ENCODE measurements at places on chromosomes 1 and 21.

DNA sequence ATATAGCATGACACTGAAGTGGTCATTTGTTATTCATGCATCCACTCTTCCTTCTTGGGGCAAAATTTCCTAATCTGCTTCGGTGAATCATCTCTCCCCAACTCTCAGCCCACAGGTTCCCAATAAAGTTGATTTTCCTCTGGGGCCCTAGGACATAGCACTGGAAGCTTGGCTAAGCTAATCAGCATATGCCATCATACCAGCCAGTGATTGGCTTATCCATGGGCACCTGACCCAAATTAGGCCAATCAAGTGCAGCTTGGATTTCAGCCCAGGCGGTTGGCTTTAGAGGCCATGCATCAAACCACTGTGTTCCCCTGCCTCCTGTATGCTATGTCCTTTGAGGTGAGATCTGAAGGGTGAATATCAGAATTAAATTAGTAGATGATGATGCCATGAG lies 58.9 kb downstream of the C1orf94 start:
- no peak for DNase-seq

- peak; percentile 72 for DNase-seq
These were observed 74.6 kb downstream of the ARID4B start for GRCh38 chr1:235253219-235253962.

DNA sequence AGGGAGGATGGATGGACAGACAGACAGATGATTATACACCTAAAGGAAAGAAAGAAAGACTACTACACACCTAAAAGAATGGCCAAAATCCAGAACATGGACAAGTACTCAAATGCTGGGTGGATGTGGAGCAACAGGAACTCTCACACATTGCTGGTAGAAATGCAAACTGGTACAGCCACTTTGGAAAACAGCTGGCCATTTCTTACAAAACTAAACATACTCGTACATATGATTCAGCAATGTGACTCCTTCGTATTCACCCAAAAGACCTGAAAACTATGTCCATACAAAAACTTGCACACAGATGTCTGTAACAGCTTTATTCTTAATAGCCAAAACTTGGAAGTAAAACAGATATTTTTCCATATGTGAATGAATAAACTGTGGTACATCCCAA lies 51.3 kb downstream of the PRPF38A start:
- no peak for DNase-seq

- DNase-seq = no peak
These were observed 15.6 kb upstream of the C1orf198 start for GRCh38 chr1:230883967-230884366.

GRCh38 chr1:32872192-32872460 lies 1.4 kb upstream of the FNDC5 start:
- no peak for DNase-seq

DNA sequence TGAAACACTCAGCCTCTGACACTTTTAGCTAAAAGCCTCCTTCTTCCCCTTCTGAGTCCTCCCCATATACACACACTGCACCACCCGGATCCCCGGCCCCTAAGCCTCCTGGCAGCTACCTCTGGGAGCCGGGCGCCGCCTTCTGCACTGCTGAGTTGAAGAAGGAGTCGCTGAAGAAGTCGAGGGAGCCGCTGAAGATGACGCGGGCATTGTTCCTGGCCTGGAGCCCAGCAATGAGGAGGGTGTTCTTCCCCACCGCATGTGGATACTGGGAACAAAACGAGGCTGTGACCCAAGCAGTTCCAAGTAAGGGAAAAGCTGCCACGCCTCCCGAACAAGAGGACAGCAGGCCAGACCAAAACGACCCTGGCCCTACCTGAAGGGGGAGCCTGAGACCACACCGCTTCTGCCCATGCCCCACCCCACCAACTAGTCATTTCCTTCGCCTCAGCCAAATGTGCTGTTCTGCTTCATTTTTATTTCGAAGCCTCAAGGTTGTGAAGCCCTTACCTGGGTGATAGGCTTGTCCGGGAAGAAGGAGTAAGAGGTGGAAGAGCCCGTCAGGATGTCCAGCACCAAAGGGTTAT lies 7.0 kb downstream of the DDOST start:
- peak; percentile 60 for DNase-seq

- DNase-seq = no peak
These were observed 41.7 kb upstream of the SOX13 start for GRCh38 chr1:204031098-204031710.

- DNase-seq = no peak
These were observed 34.9 kb downstream of the SIPA1L2 start for GRCh38 chr1:232594768-232595698.

DNA sequence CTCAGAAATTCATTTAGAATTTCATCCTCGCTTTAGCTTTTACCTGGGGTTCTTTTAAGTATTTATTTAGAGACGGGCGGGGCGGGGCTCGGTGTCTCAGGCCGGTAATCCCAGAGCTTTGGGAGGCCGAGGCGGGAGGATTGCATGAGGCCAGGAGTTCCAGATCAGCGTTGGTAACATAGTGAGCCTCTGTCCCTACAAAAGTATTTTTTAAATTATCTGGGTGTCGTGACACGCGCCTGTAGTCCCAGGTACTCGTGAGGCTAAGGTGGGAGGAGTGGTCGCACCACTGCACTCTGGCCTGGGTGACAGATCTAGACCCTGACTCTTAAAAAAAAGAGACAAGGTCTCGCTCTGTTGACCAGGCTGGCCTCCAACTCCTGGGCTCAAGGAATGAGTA lies 942 bp upstream of the RSBN1 start:
- no peak for DNase-seq

- no peak for DNase-seq
These were observed 58.5 kb downstream of the WDR4 start for GRCh38 chr21:42820616-42821465.

DNA sequence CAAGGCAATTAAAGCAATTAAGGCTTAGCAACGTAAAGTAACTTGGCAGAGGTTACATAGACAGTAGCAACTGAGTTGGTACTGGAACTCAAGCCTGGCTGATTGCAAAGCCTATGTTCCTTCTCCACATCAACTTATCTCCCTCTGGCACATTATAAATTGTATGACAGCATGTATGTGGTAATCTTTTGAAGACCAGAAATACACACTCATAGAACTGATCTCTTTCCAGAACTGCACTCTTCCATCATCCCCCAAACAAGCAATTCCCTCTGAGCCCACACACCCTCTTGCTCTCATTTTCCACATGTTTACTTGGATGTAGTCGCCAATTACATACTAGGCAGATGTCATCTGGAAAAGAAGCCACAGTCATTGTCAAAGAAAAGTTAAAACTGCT lies 502.2 kb downstream of the PLPP3 start:
- DNase-seq = no peak

GRCh38 chr1:9774712-9775679 lies 48.8 kb downstream of the CLSTN1 start:
- DNase-seq = no peak

- DNase-seq = no peak
These were observed 9.8 kb upstream of the ALPL start for GRCh38 chr1:21499283-21499950.

GRCh38 chr1:242100921-242101320 lies 102.0 kb upstream of the MAP1LC3C start:
- DNase-seq = no peak

DNA sequence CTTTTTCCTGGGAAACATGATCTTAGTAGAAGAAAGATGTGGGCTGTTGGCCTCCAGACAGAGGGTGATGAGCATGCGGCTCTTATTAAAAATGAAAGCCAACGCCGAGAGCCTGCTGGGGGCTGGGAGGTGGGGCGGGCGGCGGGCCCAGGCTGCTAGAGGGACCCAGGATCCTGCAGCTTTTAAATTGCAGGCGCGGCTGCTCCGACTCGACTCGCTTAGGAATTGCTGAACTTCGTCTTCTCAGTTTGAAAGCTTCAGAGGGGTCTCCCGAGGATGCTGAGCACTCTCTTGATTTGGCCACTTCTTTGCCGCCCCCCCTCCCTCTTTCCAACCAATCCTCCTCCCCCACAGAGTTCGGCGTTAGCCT lies 1.2 kb downstream of the AGPAT3 start:
- no peak for DNase-seq

DNA sequence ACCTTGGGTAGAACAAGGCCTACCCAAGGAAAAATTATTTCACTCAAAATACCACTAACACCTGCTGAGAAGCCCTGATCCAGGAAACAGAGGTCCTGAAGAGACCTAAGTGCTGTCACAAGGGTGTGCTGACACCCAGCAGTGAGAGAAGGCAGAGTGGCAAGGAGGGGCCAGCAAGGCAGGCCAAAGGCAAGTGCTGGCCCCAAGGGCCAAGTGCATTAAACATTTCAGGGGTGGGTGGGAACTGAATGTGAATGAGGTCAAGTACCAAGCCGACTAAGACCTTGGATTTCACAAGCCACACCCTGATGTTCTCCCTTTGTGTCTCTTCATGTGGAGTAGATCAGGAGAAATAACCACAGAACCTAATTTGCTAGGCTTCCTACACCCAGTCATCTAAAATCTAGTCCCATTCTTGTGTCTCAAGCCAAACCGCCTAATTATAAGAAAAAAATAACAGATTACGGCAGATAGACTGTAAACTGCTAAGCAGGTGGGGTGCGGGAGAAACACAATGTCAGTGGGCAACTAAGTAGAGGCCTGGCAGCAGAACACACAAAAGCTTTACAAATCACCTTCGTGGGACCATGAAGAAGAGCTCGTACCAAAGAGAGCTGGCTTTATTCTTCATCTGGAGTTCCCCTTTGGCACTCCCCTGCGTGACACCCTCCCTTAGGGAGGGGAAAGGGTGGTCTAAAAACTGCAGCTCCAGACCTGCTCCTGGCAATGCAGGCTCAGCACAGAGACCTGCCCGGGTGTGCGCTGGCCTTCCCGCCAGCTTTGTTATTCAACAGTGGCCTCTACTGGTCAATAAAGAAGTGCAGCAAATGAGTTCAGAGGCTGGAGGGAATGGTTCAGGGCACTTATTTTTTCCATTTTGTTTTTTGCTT lies 8.7 kb downstream of the UBE2G2 start:
- peak; percentile 67 for DNase-seq

DNA sequence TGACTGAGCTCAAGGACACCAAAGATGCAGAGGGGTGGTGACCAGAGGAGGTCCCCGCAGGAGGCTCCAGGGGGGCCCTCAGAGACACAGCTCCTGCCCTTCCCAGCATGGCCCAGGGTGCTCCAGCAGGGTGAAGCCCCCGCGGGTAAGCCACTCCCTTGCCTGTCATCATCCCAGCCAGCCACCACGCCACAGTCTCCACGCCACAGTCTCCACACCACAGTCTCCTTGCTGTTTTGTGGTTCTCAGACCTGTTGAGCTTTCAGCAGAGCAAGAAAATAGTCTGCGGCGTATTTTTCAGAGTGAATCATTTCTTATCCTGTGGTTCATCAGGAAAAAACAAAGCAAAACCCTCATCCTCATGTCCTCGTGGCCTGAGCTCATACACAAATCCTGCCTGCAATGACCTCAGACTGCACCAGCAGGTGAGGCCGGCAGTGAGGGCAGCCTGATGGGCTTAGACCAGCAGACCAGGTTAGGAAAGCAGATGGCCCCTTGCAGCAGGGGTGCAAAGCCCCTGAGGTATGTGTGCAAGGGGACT lies 25.7 kb upstream of the ABCG1 start:
- no peak for DNase-seq

DNA sequence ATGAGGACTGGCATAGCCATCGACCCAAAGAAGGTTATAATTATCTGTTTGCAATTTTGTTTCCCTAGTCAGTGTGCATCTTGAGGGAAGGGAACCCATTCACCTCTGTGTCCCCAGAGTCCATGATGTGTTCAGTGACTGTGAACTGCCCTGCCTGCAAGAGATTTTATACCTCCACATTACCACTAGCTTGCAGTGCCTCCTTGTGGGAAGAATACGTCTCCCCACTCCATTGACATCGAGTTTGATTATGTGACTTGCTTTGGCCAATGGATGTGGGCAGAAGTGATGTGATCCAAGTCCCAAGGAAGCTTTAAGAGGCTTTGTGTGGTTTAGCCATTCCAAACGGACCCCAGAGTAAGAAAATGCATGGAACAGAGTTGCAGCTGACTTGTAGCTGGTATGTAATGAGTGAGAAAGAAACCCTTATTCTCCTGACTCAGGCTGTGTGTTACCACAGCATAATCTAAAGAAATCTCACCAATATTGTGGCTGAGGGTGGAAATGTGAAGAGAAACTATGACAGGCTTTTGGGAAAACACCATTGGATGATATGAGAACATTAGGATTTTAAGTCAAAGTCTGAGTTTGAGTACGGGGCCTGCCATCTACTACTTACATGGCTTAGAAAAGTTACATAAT lies 47.8 kb upstream of the NRDC start:
- DNase-seq = peak; percentile 57

- DNase-seq = no peak
These were observed 459.3 kb downstream of the PLPP3 start for GRCh38 chr1:56120021-56120420.

GRCh38 chr1:204572923-204573922 lies 57.0 kb downstream of the MDM4 start:
- no peak for DNase-seq

GRCh38 chr1:28934676-28935075 lies 20.3 kb downstream of the EPB41 start:
- DNase-seq = no peak

DNA sequence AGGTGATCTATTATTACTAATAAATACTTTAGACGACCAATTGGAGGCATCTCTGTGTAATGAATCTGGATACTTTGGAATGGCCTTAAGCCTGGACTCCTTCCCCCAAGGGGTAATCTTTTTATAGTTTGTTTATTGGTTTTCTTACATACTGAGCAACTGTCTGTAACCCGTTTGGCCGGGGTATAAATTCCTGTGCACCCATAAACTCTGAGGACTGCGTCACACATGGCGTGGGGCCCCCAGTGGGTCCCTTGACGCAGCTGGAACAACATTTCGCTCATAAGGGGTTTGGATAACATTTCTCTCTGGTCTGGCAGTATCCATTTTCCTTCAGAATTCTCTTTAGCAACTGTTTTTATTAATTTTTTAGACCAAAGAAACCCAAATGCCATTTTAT lies 26.5 kb downstream of the SCCPDH start:
- DNase-seq = no peak

DNA sequence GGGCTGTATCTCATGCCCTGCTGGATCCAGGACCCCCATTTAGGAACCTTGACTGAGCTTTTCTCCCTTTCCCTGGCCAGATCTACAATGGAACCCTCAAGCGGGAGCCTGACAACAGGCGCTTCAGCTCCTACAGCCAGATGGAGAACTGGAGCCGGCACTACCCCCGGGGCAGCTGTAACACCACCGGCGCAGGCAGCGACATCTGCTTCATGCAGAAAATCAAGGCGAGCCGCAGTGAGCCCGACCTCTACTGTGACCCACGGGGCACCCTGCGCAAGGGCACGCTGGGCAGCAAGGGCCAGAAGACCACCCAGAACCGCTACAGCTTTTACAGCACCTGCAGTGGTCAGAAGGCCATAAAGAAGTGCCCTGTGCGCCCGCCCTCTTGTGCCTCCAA lies 29.8 kb downstream of the PKP1 start:
- no peak for DNase-seq

- no peak for DNase-seq
These were observed 31.3 kb downstream of the C8B start for GRCh38 chr1:56934430-56935060.
